Small intestine (tissue), 16 donors: ENCODE measurements at places on chromosomes 11 and 22. TPM values are rescaled to one million over a fixed set of nuclear protein-coding genes. Genes with fewer than 3 reads are reported as not detected.

The FJX1 gene
- polyA plus RNA-seq = 0.79 TPM

GRCh38 chr22:33299245-33299956 is 241.2 kb upstream of the SYN3 start:
- no peak for DNase-seq

- DNase-seq = no peak
Observed at GRCh38 chr11:69569306-69570200, 71.4 kb upstream of the CCND1 start.

GRCh38 chr11:1027483-1028290 is 8.8 kb downstream of the MUC6 start:
- no peak for DNase-seq

GRCh38 chr11:110076371-110076965 is 16.7 kb upstream of the ZC3H12C start:
- peak; percentile 49 for DNase-seq

The CAVIN3 gene
- 13.8 TPM for polyA plus RNA-seq

- DNase-seq = no peak
Observed at GRCh38 chr11:107017433-107018218, 650 bp downstream of the GUCY1A2 start.

- no peak for DNase-seq
Observed at GRCh38 chr22:36830601-36831000, 13.8 kb upstream of the PVALB start.

DNA sequence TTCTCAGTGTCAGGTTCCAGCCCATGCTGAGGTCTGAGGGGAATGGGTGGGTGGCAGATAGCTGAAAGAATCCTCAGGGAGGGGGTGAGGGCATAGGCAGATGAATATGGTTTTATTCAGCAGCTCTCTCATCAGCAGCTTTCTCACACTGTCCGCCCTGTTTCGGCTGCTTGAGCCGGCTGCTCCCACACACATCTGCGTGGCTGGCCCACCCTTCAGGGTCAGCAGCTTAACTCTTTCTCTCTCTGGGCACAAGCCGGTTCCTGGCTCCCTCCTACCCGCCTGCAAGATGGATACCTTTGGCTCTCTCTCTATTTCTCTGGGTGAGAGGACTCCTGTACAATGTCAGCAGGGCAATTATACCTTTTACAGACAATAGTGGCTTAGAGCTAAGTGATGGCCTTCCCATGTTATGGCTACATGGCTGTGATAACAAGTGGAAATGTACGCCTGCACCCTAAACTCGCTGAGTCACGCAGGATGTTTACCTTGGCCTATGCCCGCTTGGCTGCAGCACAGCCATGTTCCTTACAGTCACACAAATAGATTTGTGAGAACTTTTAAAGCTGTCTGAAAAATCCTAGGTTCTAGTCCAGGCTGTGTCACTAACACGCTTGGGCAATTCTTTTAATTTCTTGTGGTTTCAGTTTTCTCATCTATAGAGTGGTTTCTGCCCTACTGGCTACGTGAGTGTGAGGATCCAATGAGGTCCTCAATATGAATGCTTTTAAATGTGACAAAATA is 4.1 kb downstream of the MMP20 start:
- DNase-seq = no peak

The SMIM35 gene
- polyA plus RNA-seq = 0.03 TPM

GRCh38 chr11:17542249-17542648 is 2.0 kb downstream of the USH1C start:
- DNase-seq = peak; percentile 94

- DNase-seq = peak; percentile 75
Observed at GRCh38 chr11:78564490-78565467, 9.9 kb downstream of the NARS2 start.

- DNase-seq = no peak
Observed at GRCh38 chr11:76665921-76666351, 4.6 kb downstream of the LRRC32 start.

- no peak for DNase-seq
Observed at GRCh38 chr22:22771696-22772377, 115.8 kb upstream of the IGLL5 start.

DNA sequence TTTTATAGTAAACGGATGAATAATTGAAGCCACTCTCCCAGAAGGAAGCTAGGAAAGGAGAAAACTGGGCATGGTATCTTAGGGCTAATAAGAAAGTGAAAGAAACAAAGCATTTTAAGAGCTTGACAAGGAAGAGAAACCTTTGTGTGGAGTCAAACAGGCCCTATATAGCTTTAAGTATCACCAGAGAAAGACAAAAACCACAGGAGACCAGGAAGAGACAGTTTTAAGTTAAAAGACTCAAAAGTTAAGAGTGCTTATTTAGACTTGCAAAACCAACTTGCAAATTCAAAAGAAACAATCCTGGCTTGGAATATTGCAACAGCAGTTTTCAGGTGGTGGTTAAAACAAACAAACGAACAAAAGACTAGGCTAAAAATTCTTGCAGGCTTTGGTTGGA is 3.4 kb downstream of the PAK1 start:
- DNase-seq = peak; percentile 59

GRCh38 chr22:42719656-42720262 is 911 bp downstream of the A4GALT start:
- no peak for DNase-seq

GRCh38 chr11:83448686-83449085 is 162.5 kb upstream of the CCDC90B start:
- DNase-seq = no peak

- DNase-seq = no peak
Observed at GRCh38 chr22:33570110-33570509, 350.2 kb downstream of the LARGE1 start.

DNA sequence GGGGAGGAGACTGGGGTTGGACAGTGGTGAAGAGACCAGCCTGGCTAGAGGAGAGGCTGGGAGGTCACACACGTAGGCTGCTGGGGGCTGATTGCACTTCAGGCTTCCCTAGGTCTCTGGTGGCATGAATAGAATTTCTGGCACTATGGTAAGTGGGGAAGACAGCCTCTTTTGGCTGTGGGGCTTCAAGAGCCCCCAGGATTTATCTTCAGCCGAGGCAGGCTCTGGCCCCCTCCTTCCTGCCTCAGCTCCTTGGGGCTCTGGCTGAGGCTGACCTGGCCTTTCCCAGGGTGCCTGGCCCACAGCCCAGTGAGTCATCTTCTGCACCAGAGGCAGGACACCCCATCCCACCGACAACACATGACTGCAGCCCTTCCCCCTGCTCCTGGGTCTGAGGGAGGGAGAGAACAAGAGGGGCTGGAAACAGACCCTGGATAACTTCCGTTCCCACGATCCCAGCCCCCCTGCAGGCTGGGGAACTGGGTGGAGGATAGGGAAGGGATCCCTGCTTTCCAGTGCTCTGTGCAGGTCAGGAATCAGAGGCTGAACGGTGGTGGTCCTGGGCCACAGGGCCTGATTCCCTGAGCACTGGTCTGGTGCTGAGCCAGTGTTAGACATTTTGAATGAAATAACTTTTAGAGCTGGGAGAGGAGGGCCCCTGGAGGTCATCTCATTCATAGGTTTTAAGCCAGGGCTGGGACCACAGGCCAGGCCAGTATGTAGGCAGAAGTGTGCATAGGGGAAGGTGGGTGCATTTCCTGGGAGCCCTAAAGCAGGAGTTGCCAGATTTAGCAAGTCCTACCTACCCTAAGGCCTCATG is 26.5 kb downstream of the ARHGEF17 start:
- no peak for DNase-seq

The EFCAB6 gene
- 0.34 TPM for polyA plus RNA-seq

GRCh38 chr22:23856721-23857605 is 712 bp upstream of the SLC2A11 start:
- peak; percentile 31 for DNase-seq

DNA sequence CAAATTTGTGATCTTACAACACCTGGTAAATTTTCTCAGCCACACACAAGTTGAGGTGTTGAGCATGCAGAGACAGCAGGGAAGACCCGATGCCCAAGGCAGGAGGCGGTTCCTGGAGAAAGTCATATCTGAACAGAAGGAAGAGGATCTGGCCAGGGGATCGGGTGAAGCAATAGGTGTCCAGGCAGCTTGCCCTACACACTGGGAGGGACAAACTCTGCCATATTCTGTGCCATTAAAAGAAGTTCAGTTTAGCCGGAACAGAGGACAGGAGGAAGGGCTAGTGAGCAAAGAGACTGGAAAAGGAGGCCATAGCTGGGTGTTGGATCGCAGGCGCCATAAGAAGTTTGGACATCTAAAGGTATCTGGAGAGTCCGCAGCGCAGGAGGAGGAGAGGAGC is 76.5 kb downstream of the TMPRSS5 start:
- DNase-seq = no peak

- DNase-seq = no peak
Observed at GRCh38 chr11:116202922-116203321, 569.9 kb downstream of the BUD13 start.

The C11orf21 gene
- polyA plus RNA-seq = 12.2 TPM

DNA sequence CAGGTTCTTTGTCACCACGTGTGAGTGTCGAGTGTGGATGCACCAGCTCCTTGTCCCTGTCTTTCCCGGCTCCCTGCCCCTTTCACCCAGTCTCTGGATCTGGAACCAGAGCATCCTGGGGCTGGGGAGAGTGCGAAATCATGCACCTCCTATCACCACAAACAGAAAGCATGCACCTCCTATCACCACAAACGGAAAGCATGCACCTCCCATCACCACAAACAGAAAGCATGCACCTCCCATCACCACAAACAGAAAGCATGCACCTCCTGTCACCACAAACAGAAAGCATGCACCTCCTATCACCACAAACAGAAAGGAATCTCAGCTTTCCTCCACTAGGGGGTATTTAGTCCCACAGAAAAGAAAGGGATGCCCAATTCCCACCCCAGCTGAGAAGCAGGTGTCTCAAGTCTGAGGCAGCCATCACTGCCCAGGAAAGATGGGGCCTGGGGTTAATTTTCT is 5.9 kb upstream of the GLB1L3 start:
- DNase-seq = no peak

GRCh38 chr11:130299978-130300377 is 14.7 kb downstream of the ZBTB44 start:
- DNase-seq = no peak

DNA sequence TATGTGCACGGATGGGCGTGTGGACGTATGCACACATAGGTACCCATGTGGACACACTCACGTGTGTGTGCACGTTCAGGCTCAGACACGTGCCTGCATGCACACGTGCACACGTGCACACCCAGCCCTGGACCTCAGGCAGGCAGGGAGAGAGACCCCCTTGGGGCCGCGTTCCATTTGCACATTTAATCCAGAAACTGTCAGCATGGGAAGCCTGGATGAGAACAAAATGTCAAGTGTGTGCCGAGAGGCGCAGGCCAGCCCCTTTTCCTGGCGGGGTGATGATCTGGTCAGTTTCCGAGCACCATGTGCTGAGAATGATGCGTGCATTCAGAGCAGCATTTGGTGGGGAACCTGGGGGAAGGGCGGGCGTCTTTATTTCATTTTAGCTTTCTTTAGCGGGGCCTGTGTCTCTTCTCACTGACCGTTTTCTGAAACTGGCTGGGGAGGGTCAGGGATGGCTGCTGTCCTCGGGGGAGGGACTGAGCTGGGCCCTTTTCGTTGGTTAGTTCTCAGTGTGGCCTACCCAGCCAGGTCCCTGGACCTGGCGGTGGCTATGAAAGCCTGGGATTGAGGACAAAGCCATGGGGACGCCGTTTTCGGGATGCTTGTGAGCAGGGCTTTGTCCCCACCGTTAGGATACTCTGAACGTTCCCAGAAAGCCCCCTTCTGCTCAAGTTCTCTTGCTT is 96.3 kb downstream of the KCNQ1 start:
- DNase-seq = no peak

- no peak for DNase-seq
Observed at GRCh38 chr22:21047035-21047661, 1.4 kb downstream of the LRRC74B start.

DNA sequence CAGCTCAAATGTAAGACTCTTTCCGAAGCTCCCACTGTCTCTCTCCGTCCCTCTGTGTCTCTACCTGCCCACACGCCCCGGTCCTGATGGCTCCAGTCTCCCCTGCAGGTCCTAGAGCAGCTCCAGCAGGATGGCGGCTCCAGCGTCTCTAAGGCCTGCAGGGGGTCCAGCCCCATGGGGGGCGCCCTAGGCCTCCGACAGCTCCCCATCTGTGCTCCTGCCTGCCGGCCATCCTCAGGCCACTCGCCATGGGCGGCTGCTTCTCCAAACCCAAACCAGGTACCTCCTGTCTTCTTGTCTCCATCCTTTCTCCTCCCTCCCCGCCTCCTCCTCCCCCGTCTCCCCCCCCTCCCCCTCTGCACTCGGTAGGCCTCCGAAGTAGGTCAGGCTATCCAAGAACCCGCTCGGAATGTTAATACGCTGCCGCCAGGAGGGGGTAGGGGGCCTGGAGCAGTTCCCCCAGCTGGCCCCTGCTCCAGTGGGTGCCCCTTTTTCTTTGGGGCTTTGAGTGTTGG is 699 bp downstream of the AIFM3 start:
- DNase-seq = no peak

DNA sequence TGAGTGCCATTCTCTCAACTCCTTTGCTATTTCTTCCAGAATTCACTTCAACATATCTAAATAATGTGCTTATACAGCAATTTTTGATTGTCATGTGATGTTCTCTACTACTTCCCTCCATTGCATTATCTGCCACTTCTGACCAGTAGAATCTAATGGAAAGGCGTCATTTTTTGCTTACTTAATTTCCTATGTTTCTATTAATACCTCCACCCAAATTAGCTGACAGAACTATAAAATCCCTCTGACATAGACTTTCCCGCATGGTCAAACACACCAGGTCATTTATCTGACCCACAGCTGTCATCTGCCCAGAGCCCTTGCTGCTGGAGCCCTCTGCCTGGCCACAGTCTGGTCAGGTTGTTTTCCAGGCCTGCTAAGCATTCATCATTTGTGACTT is 258.6 kb upstream of the NARS2 start:
- DNase-seq = no peak
